ENCODE measurements at places on chromosomes 6 and 20.

- DNase-seq = no peak
Measured at GRCh38 chr6:87588756-87589407, 905 bp downstream of the RARS2 start.

- no peak for DNase-seq
Measured at GRCh38 chr6:44059359-44060346, 67.6 kb downstream of the MRPL14 start.

- DNase-seq = no peak
Measured at GRCh38 chr6:154289818-154290508, 66.6 kb downstream of the IPCEF1 start.

- no peak for DNase-seq
Measured at GRCh38 chr20:57124366-57124765, 142.1 kb downstream of the BMP7 start.

DNA sequence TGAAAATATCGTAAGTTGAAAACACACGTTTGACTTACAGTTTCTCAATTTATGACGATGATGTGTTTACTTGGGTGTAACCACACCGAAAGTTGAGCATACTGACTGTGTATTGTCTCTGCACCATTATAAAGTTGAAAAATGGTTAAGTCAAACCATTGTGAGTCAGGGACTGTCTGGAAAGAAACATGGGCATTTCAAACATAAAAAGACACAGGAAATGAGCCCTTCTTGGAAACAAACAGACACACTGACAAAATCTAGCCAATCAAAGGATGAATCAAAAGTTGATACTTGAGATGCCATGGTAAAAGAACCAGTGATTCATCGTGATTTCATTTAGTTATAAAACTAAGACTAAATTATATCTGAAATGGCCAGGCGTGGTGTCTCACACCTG is 5.3 kb downstream of the POPDC3 start:
- no peak for DNase-seq

GRCh38 chr6:44430326-44430725 is 42.8 kb downstream of the CDC5L start:
- DNase-seq = no peak

DNA sequence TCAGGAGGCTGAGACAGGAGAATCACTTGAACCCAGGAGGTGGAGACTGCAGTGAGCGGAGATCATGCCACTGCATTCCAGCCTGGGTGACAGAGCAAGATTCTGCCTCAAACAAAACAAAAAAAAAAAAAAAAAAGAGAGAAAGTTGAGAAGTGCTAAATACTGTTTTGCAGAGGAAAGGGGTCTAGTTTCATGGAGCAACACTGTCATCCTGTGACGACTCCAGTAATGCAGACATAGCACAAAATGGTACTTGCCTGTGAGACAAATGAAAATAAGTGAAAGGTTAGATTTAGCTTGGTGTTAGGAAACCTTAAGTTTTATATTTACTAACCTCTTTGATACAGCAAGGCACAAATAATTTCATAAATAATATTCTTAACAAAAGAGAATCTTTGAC is 29.7 kb downstream of the CEP162 start:
- DNase-seq = no peak

DNA sequence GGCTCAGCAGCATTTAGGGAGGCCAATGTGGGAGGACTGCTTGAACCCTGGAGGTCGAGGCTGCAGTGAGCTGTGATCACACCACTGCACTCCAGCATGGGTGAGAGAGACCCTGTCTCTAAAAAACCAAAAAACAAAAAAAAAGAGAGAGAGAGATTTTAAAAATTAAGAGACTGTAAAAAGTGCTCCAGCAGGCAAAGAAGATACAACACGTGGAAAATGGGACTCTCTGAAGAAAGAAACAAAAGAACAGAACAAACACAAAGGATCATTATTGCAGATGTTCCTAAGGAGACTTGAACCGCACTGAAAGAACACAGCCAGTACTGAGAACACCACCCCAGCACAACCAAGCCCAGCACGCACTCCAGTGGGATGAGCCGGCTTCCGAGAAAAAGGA is 74.2 kb downstream of the TAF4 start:
- no peak for DNase-seq
